Type B pancreatic cell (in vitro differentiated cells): ENCODE measurements at places on chromosomes 5 and 9. TPM values are rescaled to one million over a fixed set of nuclear protein-coding genes. Genes with fewer than 3 reads are reported as not detected.

DNA sequence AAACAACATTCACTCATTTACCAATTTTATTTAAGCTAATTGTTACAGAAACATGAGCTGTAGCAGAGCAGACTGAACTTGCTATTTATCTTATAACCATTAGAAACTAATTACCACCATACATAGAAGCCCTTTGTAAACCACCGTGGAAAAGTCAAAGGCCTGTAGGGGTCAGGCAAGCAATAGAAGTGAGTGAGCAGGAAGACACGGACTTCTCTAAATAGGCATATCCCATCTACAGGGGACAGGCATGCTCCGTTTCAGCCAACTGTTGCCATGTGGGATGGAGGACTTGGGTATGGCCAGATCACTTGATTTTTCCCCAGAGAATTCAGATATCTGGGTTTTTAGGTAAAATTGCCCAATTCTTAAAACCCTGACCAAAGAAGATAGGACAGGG lies 44.8 kb downstream of the PRRC1 start:
- H3K4me3 ChIP-seq = no peak overlapping the region
- no peaks in the 10 kb centered on the region for H3K27me3 ChIP-seq
- H3K27ac ChIP-seq = no peak overlapping the region
- H3K36me3 ChIP-seq = peaks cover 4% of the 10 kb centered on the region
- H3K4me1 ChIP-seq = peaks cover 15% of the 10 kb centered on the region

- H3K4me3 ChIP-seq = no peak overlapping the region
- no peak overlapping the region for H3K27ac ChIP-seq
- no peaks in the 10 kb centered on the region for H3K36me3 ChIP-seq
- DNase-seq = no peak
Measured at GRCh38 chr9:75653750-75654149, 236.7 kb upstream of the PCSK5 start.

DNA sequence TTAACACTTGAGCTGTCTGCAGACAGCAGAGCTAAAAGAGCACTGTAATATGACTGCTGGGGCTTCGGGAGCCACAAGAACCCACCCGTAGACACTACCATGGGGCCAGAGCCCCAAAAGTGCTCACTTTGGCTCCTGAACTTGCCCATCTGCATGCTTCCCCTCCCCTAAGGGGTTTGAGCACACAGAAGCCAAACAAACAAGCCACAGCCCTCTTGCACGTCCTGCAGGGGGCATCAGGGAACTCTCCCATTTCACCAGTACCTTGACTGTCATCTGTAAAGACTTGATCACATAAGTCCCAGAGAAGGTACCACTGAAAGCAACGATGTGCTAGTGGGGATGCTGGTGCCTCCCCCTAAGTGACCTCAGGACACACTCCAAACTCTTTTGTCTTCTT lies 681.8 kb downstream of the SEMA5A start:
- no peak overlapping the region for H3K4me3 ChIP-seq
- no peaks in the 10 kb centered on the region for H3K36me3 ChIP-seq
- no peaks in the 10 kb centered on the region for H3K4me1 ChIP-seq
- H3K27me3 ChIP-seq = peaks cover 14% of the 10 kb centered on the region
- no peak for DNase-seq
- H3K27ac ChIP-seq = no peak overlapping the region

DNA sequence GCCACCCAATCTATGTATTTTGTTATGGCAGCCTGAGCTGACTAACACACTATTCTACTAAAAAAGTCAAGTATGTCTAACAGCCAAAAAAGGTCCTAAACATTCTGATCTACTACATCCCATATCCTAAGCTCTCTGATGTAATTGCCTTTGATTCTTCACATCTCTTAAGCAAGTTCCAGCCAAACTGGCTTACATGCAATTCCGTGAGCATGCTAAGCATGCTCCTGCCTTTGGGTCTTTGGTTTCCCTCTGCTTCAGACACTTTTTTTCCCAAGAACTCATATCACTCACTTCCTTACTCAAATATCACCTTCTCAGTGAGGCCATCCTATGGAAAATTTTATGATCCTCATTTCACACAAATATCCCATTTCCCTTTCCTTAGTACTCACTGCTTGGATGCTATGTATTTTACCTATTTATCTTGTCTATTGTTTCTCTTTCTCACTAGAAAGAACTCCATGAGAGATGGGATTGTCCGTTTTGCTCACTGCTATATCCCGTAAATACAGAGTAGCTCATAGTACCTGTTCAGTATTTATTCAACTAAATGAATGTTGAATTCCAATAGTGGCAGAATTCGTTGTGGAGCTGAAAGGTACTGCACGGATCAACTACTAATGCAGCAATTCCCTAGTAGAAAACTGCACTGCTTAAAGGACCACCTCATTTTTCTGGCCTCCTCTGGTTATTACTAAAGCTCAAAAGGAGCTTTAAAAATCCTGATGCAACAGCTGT lies 2.3 kb upstream of the SLC12A2 start:
- H3K27ac ChIP-seq = peak overlapping the region; percentile 70
- peaks cover 29% of the 10 kb centered on the region for H3K4me1 ChIP-seq
- H3K27me3 ChIP-seq = no peaks in the 10 kb centered on the region
- DNase-seq = no peak

- no peaks in the 10 kb centered on the region for H3K27me3 ChIP-seq
- H3K36me3 ChIP-seq = no peaks in the 10 kb centered on the region
Measured at GRCh38 chr5:17805227-17805825, 171.1 kb downstream of the TAF11L14 start.

Gene PCDH1
- 22.8 and 41.7 TPM in 2 replicates for total RNA-seq

Gene PCDHAC2
- 2.7 and 3.5 TPM in 2 replicates for total RNA-seq

Gene MGAT4B
- 169 and 211 TPM in 2 replicates for total RNA-seq

Gene RIMOC1
- total RNA-seq = 34.6 and 39.0 TPM in 2 replicates
